Stimulated activated CD4-positive, alpha-beta T cell treated with anti-CD3 and anti-CD28 coated beads, Interleukin-12 subunit alpha, Interleukin-12 subunit beta, amount 100 ng/mL, for 48 hours (primary cell): ENCODE measurements at places on chromosomes 4 and X.

DNA sequence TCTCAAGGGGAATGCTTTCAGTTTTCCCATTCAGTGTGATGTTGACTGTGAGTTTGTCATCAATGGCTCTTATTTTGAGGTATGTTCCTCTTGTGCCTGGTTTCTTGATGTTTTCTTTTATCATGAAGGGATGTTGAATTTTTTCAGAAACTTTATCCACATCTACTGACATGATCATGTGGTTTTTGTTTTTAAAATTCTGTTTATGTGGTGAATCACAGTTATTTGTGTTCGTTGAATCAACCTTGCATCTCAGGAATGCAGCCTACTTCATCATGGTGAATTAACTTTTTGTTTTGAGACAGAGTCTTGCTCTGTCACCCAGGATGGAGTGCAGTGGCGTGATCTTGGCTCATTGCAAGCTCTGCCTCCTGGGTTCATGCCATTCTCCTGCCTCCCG lies 263.1 kb upstream of the KLF3 start:
- DNase-seq, result no peak

- no peak for DNase-seq
Observed at GRCh38 chr4:37561803-37562207, 124.4 kb downstream of the RELL1 start.

- DNase-seq, result no peak
Observed at GRCh38 chr4:25813448-25814106, 49.2 kb downstream of the SEL1L3 start.

GRCh38 chrX:153734871-153735270 lies 10.2 kb downstream of the ABCD1 start:
- DNase-seq, result no peak

DNA sequence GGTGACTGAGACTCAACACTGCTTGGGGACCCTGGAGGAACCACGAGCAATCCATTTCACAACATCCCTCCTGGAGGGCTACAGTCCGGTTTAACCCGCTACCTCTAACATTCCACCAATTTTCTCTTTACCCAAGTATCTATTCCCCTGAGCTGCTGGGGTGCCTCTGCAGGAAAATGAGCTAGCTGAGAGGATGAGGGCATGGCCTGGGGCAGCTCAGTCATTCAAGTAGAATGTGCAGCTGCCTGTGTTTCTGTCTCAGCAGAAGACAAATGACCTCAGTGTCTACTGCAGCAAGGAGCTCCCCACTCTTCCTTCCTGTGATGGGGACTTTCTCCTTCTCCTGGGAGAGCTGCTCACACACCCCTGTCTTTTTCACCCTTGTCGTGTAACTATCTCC lies 120.8 kb downstream of the ZNF518B start:
- DNase-seq, result no peak

GRCh38 chr4:156638925-156639605 lies 332.5 kb downstream of the PDGFC start:
- DNase-seq, result no peak

- no peak for DNase-seq
Observed at GRCh38 chrX:43618366-43619205, 37.5 kb upstream of the MAOA start.

- peak; percentile 20 for DNase-seq
Observed at GRCh38 chrX:56248492-56248891, 16.3 kb downstream of the KLF8 start.

DNA sequence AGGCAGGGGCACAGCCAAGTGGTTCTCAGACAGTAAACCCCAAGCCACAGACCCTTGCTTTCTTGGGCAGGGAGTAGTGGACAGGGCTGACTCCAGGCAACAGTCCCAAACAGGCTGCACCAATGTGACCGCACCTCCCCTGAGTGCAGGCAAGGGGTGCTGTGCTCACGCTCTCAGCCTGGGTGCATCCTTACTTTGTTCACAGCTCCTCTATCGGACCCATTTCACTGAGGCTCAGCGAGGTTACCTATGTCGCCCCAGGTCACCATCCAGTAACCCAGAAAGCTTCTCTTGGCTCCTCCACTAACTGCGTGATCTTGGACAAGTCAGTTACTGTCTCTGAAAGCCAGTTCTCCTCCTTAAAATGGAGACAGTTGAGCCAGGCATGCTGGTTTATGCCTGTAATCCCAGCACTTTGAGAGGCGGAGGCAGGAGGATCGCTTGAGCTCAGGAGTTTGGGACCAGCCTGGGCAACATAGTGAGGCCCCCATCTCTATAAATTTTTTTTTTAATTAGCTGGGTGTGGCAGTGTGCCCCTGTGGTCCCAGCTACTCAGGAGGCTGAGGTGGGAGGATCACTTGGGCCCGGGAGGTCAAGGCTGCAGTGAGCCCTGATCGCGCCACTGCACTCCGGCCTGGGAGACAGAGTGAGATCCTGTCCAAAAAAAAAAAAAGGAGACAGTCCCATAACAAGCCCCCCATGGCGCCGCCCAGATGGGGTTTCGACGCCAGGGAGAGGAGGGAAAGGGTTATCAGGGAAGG lies 823 bp upstream of the MAN2B2 start:
- no peak for DNase-seq

GRCh38 chr4:26937567-26937966 lies 76.9 kb downstream of the STIM2 start:
- no peak for DNase-seq

DNA sequence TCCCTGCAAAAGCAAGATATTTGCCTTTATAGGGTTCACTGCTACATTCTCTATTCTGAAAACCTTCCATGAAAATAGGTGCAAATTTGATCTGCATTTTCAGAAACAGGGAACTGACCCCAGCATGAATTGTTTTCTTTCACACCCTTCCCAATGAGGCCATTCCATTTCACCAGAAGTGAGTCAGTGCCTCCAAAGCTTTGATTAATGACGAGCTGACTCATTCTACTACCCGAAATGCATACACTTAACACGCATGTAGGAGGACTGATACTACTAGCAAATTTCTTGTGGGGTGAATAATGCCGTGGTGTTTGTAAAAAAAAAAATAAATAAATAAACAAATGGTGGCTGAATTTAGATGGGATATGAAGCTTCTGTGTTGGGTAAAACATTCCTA lies 146.9 kb upstream of the FGF13 start:
- DNase-seq, result no peak

DNA sequence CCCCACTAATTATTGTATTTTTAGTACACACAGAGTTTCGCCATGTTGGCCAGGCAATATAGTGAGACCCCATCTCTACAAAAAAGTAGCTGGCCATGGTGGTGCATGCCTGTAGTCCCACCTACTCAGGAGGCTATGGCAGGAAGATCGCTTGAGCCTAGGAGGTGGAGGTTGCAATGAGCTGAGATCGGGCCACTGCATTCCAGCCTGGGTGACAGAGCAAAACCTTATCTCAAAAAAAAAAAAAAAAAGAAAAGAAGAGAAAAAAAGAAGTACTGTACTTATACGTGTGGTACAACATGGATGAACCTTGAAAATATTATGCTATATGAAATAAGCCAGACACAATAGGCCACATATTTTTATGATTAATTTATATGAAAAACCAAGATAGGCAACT lies 9.9 kb upstream of the WDR45 start:
- DNase-seq, result no peak

- DNase-seq, result no peak
Observed at GRCh38 chr4:120009731-120010130, 56.9 kb downstream of the MAD2L1 start.

DNA sequence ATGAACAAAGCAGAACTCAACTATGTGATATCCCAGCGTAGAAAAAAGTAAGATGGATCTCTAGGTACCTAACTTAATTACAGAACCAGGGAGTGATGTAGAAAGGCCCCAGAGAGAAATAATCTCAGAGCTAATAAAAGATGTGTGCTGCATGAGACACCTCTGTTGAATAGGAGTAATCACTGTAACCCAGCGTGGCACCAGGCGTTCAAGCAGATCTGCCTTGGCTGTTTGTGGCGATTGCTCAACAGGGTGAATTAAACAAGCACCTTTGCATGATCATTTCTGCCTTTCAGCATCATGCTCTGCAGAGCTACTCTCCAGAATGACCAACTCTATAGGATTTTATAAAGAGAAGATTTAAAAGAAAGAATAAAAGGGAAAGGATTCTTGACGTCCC lies 81.7 kb upstream of the KCNIP4 start:
- no peak for DNase-seq

GRCh38 chr4:6354626-6355025 lies 85.0 kb downstream of the WFS1 start:
- no peak for DNase-seq

DNA sequence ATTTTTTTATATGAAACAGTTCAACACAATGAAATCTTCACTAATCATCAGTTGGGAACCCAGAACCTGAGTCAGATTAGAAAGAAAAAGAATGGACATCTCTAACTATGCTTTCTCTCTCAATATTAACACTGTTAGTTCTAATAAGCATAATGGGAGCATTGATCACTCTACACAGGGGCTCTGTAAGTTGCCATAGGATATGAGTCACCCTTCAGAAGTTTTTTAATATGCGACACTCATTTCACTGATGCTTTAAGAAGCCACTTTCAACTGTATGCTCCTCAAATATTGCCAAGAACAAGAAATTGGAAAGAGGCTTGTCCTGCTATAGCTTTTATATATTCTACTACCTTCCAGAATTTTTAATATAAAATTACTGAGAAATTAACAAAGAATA lies 187.0 kb downstream of the AASDH start:
- no peak for DNase-seq

GRCh38 chr4:87387237-87387636 lies 3.8 kb downstream of the HSD17B11 start:
- DNase-seq, result no peak

DNA sequence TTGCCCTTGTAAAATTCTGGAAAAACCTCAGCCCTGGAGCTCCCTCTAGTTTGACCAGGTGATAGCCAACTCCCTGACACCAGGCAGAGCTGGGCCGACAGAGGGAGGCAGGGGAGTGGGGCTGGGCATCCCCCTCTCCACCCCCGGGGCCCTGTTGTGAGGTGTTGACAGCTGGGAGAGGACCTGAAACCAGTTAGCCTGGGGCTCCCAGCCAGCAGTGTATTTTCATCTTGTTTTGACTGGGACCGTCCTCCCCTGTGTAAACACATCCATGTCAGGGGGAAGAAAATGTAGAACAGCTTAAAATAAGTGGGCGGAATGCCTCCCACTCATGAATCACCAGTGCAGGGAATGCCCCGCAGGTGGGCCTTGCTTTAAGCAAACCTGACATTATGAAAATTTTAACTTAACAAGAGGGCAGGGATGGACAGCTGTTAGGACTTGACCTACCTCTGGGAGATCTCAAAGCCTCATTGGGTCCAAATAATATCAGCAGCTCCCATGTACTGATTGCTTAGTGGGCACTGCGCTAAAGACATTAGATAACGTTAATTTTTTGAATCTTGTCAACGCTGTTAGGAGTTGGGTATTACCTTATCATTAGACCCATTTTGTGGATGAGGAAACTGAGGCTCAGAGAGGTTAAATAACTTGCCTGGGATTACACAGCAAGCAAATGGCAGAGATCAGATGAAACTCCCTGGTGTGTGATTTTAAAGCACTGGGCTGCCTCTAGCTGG lies 45.9 kb downstream of the TSC22D3 start:
- DNase-seq, result no peak

DNA sequence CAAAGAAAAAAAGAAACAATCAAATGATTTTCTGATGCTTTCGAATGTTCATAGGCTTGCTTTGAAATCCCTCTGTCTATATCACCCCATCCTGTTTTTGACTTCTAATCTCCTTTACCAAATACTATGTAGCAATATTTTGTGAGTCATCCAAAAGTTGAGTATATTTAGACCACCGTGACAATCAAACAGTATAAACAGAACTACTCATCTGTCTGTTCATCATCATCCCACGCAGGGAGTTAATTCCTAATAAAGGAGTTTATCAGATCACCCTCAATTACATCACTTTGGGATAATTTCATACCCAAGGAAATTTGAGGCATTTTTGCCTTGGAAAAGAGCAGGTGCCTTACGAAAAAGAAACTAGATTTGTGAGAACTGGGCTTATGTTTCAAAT lies 212.9 kb downstream of the CBR4 start:
- no peak for DNase-seq

GRCh38 chr4:16717266-16717970 lies 181.0 kb downstream of the LDB2 start:
- DNase-seq, result no peak

DNA sequence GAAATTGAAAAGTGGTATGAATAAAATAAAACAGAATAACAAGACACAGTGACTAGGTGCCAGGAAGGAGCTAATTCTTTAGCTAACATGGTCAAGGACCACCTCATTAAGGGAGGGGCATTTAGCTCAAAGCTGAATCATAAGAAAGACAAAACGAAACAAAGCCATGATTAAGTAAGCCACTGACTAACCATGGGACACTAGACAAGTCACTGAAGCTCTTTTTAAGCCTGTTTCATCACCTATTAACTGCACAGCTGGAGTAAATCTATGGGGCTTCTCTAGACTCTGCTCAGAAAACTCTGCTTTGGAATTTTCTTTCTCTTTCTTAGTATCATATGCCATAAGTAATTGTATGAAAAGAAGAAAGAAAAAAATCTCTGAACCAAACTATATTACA lies 49.8 kb upstream of the C1QTNF7 start:
- no peak for DNase-seq

DNA sequence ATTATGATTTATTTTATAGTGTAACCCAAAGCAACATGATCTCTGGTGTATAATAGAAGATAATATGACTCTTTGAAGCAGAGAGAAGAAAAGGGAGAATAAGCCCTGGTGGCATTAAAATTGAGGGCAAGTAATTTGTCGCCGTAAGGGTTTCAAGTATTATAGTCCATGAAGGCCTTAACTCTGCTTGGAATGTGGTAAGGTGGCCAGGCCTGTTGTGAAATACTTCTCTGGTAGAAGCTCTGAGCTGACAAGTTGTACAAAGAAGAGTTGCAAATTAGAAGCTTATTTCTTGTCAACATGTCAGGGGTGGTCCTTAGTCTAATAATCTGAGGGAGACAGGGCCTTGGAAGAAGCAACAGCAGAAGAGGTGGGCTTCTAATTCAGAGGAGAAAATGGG lies 151.7 kb upstream of the HHIP start:
- DNase-seq, result no peak

GRCh38 chrX:4932790-4933189 lies 1219.3 kb upstream of the PRKX start:
- DNase-seq, result no peak

GRCh38 chr4:32135642-32136041 lies 1415.5 kb downstream of the PCDH7 start:
- DNase-seq, result no peak

DNA sequence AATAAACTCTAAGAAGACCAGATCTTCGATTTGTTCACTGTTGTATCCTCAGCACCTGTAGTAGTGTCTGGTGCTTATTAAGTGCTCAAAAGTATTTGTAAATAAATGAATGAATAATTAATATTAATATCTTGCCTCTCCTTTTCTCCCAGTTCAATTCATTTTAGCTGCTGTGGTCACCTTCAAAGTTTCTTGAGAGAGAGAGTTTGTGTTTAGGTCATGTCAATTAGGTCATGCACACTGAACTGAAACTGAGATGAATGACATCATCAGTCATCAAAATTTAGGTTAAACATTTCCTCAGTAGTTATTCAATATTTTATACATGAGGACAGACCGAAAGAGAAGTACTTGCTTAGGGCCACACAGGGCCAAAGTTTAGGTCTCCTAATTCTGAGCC lies 73.5 kb downstream of the ANXA3 start:
- DNase-seq, result no peak

- DNase-seq, result no peak
Observed at GRCh38 chr4:138672393-138672976, 343.1 kb upstream of the NOCT start.
